ENCODE measurements at places on chromosomes 4 and X.
A peak's percentile ranks its signal among the peaks of the same experiment; 100 is the strongest.

DNA sequence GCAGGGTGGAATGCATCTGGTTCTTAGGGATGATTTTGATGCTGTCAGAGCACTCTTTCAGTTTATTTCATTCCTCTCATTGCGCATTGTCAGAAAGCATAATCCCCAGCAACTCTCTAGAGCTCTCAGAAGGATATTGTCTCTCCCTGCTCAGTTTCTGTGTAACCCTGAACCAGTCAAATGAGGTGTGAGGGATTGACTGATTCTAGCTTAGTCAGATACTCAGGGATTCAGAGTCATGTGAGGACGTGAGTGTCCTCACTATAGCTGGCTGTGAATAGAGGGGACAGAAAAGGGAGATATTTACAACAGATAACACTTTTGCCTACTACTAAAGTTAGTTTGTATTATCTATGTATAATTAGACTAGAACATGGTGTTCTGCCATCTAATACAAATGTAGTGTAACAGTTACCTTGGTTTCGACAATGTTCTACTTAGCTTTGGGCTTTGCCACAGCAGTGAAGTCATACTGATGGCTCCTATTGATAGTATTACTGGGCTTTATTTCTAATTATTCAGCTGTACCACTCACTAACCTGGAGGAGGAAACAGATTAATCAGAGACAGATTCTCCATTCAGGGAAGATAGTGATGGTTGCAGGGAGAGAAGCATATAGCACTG lies 19.5 kb downstream of the AP1AR start:
- no peak for DNase-seq

GRCh38 chrX:40175511-40176350 lies 78.0 kb upstream of the BCOR start:
- peak; percentile 68 for DNase-seq

DNA sequence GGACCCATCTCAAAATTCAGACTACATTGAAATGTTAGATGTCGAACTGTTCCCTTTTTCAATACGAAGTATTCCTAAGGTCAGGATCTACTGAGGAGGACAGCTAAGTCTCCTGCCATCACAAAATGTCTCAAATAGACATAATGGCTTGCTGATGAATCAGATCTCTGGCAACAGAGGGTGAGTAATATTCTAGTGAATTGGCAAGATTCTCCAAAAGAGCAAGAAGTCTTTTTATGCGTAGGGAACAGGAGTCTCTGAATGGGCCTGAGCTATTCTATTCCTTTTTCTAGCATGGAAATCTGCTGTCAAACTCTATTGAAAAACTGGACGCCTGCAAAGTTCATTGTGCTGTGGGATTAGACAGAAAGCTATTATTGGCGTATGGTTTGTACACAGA lies 145.4 kb downstream of the FNIP2 start:
- no peak for DNase-seq

DNA sequence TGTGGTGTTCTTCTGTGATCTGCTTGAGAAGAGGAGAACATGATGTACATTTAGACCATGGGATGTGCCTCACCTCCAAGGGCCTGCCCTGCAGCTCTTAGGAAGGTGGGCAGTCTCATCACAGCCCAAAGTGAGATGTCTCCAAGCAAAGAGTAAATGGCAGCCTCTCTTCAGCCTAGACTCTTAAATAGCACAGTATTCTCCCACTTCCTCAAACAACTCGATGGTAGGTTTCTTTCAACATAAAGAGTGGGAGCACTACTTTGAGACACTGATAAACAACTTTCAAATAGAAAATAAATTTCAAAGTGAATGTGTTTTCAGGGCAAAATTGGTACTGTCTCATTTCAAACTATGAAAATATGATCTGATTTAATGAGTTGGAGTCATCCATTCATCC lies 35.2 kb downstream of the EDNRA start:
- DNase-seq: no peak

DNA sequence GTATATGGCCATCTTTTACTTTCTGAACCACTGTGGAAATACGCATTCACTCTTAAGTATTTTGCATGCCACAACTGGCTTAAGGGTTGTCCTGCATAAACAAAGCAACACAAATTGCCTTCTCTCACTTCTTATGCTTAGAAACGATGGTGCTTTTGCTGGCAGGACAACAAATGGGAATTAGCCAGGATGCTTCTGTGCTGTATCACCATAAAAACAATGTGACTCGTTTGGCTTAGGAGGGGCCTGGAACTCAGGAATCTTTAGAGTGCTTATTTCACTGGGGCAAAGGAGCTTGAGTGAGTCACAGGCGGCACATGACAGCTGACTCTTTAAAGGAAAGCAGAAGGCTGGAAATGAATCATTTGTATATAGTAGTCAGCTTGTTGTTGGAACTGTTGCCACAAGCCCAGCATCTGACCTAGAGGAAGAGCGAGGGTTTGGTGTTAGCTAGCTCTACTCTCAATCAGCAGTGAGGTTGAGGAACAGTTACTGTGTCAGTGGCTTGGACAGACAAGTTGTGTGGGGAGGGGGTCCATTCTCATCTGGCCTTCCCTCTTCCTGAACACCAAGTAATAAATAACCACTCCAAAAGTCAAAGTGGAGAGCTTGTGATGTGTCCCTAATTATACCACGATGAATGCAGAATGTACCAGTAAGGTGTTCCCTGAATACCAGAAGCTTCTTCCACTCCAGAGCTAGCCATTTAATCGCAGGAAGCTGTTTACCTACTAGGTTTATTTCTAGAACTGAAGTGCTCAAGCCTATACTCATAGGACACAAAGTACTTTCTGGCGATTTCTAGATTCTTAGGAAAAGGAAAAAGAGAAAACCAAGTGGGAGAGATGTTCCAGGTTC lies 293.1 kb downstream of the CAMK2D start:
- no peak for DNase-seq

DNA sequence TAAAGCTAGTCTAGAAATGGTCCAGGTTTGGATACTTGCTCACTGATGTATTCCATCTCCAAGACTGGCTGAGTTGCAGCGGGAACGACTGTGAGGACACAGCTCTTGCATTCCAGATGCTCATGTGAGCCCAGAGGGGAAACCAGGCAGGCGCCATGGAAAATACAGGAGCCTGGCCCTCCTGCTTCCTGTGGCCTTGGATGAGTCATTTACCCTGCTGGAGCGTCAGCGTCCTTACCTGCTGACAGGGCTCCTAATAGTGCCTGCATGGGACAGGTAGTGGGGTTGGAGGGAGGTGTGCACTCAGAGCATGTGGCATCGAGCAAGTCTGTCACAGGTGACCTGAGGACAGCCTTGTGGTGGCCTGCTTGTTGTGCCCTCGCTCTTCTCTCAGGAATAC lies 69.4 kb downstream of the NSG1 start:
- no peak for DNase-seq

DNA sequence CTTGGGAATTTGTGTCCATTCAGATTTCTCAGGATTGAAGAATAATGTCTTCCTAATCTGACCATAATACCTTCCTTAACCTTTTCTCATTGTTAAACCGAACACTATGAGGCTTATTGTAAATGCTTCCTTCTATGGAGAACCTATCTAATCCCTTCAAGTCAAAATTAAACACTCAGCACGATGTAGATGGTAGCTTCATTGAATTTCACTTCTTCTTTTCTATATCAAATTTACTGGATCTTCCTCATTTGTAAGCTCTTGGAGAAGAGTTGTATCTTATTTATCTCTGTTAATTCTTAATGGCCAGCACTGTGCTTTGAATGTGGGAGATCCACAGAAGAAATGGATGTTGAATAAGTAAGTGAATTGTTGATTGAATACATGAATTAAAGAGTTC lies 109.0 kb upstream of the RAPGEF2 start:
- DNase-seq: no peak

Data from central memory CD8-positive, alpha-beta T cell (primary cell).